ENCODE measurements at places on chromosomes 3 and 15.

DNA sequence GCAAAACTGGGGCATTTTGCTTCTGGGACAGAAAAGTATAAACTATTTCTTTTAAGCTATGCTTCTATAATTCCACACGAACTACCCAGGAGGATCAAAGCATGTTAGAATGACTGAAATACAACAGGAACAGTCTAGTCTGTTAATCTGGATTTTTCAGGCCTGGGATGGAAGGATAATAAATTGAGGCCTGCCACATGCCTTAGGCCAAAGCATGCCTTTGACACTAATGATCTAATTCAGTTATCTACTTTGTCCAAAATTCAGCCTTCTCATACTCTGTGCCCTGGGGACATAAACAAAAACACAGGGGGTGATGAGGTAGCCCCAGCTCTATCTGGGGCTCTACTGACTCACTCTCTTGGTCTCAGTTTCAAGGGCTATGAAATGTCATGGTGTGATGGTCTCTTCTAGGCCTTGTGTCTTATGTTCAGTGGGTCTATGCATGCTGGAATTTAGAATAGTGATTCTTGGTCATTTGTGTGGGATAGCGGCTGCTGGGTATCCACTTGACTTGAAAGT lies 32.5 kb downstream of the GAP43 start:
- no peak for DNase-seq

DNA sequence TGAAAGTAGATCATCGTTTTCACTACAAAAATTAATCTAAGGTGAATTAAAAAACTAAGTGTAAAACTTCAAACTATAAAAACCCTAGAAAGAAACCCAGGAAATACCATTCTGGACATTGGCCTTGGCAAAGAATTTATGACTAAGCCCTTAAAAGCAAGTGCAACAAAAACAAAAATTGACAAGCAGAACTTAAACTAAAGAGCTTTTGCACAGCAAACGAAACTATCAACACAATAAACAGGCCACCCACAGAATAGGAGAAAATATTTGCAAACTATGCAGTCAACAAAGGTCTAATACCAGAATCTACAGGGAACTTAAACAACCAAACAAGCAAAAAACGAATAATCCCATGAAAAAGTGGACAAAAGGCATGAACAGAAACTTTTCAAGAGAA lies 302.0 kb downstream of the CHST2 start:
- no peak for DNase-seq

GRCh38 chr15:100571592-100572167 lies 30.3 kb downstream of the LINS1 start:
- DNase-seq, result peak; percentile 13

DNA sequence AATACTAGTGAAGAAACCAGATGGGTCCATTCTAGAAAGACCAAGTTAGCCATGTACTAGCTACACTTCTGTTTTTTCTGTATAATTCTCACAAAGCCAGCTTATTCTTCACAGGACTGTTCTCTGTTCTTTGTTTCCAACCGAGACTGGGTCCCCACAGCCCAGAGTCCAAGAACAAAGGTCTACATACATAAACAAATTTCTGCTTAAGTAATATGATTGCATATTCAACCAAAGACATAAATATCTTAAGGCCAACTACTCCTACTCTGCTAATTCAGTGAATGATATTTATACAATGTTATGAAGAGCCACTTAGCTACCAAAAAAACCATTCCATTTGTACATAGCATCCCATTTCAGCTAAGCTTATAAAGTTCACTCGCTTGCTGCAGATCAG lies 299.8 kb upstream of the CCDC54 start:
- no peak for DNase-seq

DNA sequence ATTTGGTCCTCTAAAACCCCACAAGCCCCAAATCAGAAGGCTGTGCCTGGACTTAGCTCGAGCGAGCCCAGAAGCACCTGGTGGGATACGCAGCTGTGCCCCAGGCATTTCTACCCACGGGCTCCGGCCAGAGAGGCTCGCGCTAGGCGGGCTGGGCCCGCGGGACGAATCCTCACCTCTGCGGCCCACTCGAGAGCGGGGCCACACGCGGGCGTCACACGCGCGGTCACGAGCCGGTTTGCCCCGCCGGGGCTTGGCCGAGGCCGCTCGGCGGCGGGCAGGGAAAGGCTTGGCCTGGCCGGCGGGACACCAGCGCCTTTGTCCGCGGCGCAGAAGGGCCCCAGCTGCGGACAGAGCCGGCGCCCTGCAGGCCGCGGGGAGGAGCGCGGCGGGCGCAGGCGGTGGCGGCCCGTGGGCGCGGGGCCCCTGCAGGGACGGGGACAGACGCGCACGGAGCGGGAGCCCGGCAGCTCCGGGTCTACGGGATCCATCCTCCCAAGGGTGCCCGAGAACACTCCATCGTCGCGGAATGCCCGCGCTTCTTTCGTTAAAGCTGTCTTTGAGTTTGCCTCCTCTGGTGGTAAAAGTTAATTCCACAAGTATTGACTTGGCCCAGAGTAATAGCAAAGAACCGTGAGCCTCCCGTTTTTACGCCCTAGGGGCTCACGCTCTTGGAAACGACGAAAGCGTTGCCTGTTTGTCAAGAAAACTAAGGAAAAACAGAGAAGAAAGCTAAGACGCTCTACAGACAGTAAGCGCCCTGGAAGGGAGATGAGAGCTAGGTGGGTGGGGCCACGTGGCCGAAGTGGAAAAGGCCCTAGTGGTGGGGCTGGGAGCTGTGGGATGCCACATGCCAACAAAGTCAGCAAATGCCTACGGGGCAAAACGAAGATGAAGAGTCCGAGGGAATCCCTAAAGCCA lies 26.4 kb downstream of the TYRO3 start:
- DNase-seq, result peak; percentile 36

- DNase-seq, result no peak
Measured at GRCh38 chr3:173725507-173725906, 328.0 kb downstream of the NLGN1 start.

DNA sequence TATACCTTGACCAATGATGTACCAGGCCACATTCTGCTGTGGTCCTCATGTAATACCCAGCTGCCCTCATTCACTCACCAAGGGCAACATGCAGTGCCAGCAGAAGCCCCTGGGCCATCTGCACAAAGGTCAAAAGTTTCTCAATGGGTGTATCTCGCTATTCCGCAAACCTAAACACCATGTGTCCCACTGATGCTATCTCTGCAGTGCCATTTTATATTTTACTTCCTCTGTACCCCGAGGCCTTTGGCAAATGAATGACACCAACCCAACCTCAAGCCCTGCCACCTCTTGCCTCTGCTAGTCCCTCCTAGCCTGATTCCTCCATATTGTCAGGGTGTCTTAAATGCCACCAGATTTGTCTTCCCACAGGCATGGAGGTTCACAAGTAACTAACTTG lies 59.2 kb downstream of the AAGAB start:
- no peak for DNase-seq

DNA sequence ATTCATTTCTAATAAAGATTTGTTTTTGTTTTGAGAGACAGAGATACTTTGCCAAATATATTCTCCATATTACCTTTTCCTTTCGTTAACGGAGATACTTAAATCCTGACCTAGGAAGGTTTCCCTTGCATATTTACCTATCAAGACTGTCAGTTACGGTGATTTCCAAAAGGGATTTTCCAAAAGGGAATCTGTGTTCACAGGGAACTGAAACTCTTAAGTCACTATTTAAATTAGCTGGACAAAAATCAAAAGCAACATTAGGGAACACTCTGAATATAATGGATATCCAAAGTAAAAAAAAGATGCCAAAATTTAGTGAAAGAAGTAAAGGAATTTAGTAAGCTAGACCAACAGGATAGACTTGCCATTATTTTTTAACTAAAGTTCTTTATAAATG lies 576 bp downstream of the LRRFIP2 start:
- DNase-seq, result no peak

- DNase-seq, result no peak
Measured at GRCh38 chr3:83968356-83968755, 990.4 kb upstream of the CADM2 start.

DNA sequence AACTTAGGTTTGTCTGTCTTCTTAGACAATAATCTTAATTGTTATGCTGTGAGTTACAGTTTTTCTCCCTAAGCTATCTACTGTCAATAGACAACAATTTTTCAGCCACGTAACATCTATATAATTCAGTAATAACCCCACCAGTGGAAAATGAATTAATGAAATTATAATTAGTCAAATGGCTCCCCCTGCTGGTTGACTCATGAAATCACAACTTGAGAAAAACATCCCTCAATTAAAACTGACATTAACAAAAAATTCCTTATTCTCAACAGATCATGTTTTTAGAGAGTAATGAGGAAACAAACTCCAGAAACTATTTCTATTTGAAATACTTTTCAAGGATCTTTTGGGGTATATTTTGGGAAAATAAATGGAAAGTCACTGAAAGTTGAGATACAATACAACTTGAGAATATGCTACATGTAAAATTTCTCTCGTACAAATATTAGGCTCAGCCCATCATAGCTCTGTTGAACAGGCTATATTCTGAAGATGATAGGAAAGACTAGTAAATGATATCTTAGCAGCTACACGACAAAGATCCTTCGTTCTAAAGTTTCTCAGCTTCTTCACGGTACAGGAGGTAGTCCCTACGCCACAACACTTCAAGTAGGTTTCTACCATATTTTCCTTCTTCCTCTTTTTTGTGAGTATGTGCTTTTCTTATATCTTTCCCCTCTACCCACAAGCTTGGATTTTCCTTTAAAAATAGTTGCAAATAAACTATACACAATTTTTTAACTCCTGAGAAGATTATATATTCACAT lies 20.7 kb downstream of the PPP1R2 start:
- DNase-seq, result peak; percentile 60

DNA sequence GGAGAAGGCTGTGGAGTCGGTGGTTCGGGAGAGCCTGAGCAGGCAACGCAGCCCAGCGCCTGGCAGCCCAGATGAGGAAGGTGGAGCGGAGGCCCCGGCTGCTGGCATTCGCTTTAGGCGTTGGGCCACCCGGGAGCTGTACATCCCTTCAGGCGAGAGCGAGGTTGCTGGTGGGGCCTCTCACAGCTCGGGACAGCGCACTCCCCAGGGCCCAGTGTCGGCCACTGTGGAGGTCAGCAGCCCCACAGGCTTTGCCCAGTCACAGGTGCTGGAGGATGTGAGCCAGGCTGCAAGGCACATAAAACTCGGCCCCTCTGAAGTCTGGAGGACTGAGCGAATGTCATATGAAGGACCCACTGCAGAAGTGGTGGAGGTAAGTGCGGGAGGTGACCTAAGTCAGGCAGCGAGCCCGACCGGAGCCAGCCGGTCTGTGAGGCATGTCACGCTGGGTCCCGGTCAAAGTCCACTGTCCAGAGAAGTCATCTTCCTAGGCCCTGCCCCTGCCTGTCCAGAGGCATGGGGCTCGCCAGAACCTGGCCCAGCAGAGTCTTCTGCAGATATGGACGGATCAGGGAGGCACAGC lies 26.7 kb downstream of the SYNM start:
- no peak for DNase-seq

DNA sequence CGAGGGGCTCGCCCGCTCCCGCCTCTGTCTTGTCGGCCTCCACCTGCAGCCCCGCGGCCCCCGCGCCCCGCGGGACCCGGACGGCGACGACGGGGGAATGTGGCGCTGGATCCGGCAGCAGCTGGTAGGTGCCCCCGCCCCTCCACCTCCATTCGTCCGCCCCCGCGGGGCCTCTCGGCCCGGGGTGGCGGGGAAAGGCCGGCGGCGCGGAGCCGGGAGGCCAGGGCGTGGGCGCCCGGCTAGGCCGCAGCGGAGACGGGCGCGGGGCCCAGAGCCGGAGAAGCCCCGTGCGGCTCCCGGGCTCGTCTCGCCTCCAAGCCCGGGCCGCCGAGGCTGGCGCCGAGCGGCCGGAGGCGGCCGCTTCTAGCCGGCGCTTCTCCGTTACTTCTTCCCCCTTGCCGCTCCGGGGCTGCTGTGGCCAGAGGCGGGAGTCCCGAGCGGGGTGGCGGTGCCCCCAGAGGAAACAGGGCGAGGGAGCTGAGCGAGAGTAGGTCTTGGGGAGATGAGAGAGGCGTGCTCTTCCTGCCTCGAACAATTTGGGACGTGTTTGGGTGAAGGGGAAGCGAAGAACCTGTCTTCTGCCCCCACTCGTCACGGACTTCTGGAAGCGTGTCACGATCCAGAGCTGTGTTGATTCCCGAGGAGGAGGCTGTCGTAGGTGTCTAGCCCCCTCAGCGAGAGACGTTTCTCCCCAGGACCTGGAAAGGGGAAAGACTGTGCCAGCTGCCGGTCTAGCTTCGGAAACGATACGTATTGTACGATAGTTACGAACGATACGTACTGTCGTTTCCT lies 555 bp downstream of the ATP11B start:
- DNase-seq, result peak; percentile 54

- no peak for DNase-seq
Measured at GRCh38 chr15:67605871-67606270, 63.4 kb downstream of the MAP2K5 start.

- DNase-seq, result no peak
Measured at GRCh38 chr3:154496540-154496939, 66.5 kb upstream of the GPR149 start.

- DNase-seq, result no peak
Measured at GRCh38 chr15:90338532-90338931, 13.6 kb upstream of the ZNF774 start.

GRCh38 chr3:122786066-122786465 lies 7.6 kb downstream of the HSPBAP1 start:
- no peak for DNase-seq

- peak; percentile 77 for DNase-seq
Measured at GRCh38 chr3:20054549-20054987, 14.3 kb downstream of the KAT2B start.

DNA sequence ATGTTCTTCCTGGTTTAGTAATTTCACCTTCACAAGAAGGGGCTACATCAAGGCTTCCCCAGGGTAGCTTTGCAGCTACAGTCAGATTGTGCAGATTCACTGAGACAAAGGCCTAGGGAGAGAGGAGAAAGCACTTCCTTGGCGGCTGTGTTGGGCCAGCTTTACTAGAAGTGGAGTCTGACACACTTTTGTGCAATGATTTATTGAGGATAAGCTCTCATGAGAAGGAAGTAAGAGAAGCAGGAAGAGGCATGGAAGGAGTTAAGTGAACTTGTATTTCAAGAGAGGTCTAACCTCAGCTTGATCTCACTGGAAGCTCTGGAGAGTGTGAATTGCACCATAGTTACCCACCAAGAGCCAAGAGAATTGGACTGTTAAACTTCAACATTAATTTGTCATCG lies 78.9 kb downstream of the TGFBR2 start:
- DNase-seq, result no peak

All from CD4-positive, alpha-beta T cell treated with Interleukin-17A for 4 hours (primary cell).